Stimulated activated CD8-positive, alpha-beta memory T cell treated with anti-CD3 and anti-CD28 coated beads, Interleukin-2, amount 100 ng/mL, for 1 hour (primary cell): ENCODE measurements at places on chromosomes 12 and 14.

DNA sequence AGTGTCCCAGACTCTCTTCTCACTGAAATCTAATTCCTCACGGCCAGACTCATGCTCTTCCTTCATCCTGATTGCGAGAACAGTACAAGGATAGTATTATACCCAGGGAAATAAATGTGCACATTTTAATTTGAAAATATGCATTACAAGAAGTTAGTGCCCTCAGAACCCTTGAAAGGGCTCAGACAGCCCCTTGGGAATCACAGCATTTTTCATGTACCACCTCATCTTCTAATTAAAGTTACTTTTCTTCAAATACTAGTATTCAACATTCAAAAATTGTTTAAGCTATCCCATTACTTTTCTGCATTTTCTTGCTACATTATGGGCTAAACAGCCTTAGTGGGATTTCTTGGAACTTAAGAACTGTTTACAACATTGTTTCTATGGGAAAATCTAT, 1.7 kb upstream of the APPL2 start:
- no peak for DNase-seq

DNA sequence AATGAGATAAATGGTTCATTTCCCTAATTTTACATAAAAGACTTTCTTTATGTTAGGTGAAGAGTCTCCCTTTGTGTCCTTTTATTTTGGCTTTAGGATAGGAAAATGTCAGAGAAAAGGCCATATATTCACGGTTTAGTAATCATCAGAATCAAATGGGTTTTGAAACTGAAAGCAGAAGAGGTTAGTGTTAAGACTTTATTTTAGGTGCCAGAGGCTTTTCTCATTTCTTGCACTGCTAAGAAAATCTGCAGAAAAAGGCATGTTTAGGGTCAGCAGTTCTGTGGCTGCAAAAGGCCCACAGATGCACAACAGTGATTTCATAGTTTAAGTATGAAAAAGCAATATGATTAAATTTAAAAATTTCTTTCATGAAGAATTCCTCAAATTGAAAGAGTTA, 80.4 kb upstream of the SINHCAF start:
- DNase-seq = no peak

DNA sequence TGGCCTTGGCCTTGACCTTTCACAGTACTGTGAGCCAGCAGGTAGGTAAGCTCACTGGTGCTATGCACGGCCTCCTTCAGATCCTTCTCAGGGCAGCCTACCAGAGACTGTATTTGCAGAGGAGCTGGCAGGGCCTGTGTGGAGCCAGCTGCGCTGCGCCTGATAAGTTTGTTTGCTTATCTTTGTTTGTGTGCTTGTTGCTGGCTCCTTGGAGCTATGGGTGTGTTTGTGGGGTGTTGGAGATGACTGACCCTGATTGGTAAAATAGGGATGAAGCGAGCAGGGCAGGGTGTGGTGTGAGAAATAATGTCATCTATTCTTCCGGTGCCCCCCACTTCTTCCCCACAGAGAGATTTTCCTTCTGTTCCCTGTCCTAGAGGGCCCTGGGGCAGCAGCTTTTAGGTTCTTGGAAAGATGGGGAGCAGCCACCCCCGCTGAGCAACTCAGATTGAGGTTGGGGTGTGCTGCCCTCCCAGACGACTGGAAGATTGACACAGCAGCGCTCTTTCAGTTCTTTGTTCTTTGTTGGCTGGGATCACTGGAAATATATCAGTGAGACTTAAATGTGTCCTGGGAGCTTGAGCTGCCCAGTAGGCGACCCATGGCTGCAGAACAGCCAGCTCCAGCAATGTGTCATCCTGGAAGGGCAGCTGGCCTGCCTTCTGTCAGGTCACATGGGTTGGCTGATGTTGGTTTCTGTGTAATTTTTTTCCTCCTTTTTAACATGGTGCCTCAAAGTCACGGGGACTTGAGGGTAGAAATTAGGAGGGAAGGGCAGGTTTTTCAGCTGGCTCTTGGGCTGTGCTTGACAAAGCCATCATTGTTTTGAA, 19.6 kb downstream of the MLXIP start:
- DNase-seq = no peak

DNA sequence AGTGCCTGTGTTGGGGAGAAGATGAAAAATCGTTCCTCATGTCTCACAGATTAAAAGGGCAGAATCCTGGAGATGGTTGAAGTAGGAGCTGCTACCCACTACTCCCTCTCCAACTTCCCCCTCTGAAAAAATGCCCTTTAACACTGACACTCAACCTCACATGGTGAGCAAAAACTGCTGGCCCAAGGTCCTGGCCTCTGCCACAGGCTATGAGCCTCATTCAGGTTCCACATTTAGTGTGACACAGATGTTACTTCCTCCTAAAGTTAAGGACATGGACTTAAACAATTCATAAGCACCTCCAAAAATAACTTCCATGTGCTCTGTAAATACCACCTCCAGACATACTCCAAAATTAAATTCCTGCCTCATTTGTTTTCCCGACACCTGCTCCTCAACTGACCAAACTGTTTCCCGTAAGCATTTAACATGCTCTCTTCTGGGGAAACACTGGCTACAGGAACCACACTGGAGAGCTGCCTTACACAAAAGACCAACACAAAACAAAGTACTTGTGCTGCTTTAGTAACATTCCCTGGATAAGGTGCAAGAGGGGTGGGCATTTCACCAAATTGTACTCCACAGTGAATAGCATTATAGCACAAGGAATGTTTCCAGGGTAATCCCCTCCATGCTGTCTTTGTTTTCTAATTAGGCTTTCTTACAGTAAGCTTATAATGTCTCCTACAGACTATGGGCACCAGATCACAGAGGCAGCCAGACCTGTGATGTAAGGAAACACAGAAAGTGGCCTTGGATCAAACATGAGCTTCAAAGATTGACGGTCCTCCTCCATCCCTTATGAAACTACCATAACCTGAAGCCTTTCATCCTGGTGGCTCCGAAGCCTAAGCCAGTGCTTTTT, 57.0 kb downstream of the PHLDA1 start:
- DNase-seq = no peak

- no peak for DNase-seq
These were observed 7.0 kb upstream of the RPS26 start for GRCh38 chr12:56034586-56035332.

DNA sequence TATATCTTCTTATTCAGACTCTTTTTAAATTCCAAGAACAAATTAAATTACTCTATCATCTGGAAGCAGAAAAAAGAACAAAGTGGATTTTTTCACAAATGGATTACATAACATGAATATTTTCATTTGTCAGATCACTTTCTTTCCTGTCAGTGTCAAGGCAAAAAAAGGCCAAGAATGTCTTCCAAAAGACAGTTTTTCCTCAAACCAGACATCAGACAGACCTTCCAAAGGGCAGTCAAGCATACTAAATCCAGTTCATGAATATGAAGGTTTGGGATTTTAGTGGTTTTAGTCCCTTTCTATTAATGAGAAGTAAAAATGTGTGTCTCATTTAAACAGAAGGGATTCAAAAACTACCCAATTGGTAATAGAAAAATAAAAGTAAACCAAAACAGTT, 336.0 kb downstream of the CEP128 start:
- no peak for DNase-seq

- no peak for DNase-seq
These were observed 17.7 kb upstream of the TSPAN11 start for GRCh38 chr12:30908722-30909348.

- DNase-seq = no peak
These were observed 8.3 kb downstream of the ADCK1 start for GRCh38 chr14:77808250-77808649.

GRCh38 chr12:119691202-119691810, 23.4 kb downstream of the PRKAB1 start:
- no peak for DNase-seq

DNA sequence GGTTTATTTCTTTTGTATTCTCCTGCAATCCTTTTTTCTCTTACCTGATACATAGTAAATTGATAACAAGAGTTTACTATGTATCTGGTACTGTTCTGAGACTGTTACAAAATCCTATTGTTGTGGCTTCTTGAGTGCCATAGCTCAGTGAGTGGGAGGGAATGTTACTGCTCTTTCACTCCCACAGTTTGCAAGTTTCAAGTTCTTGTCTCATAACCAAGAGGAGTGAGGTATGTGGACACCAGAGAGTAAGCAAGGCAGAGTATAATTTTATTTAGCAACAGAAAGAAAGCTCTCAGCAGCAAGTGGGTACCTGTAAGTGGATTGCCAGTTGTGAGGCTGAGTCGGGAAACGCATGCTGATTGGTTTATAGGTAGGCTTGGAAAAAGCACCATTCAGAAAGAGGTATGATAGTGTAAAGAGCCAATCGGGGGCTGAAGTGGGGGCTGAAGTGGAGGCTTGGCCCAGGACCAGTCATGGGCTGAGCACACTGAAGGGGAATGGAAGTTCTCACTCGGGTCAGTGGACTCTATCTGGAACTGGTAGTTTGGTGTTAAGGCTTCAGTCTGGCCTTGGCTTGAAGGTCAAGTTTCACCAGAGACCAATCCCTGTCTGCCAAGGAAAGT, 850.8 kb downstream of the TMTC2 start:
- no peak for DNase-seq

DNA sequence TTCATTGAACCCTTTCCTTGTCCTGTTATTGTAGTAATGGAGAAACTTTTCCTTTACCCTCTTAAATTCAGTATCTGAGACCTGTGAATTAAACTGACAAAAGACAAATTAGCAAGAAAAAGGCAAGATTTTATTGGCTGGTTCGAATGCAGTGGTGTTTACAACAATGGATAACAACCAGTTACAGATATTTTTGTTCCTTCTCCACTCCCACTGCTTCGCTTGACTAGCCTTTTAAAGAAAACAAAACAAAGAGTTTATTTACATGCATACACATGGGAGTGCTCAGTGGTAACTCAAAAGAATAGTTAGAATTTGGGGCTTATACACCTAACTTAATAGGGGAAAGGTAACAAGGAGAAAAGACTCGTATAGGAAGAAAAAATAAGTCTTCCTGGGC, 37.0 kb upstream of the HECTD1 start:
- DNase-seq = no peak

DNA sequence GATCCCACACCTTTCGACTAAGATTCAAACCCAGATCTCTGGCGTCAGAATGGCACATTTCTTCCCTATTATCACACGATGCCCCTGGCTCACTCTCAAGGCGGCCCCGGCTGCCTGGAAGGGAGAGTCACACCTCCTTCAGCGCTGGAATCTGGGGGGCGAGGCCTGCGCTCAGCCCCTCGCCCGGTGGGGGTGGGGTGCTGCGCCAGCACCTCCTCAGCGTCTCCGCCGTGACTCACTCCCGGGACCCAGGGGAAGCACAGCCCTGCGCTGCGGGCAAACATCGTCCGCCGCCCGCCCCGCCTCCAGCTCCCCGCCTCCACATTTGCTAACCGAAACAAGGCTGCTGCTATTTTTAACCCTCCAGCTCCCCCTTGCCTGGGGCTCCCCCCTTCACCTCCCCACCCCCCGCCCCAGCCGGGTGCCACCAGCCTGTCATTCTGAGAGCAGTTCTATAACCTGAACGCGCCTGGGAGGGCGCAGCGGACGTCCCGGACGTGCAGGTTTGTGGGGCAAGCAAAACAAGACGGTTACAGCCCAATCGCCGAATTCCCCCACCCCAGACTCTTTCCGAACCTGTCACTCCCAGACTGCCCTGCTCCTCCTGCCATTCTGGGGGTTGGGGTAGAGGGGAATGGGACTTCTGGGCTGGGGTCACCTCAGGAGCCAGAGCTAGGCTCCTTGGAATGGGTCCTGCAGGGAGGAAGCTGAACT, 6.7 kb downstream of the HDAC7 start:
- DNase-seq = peak; percentile 83

DNA sequence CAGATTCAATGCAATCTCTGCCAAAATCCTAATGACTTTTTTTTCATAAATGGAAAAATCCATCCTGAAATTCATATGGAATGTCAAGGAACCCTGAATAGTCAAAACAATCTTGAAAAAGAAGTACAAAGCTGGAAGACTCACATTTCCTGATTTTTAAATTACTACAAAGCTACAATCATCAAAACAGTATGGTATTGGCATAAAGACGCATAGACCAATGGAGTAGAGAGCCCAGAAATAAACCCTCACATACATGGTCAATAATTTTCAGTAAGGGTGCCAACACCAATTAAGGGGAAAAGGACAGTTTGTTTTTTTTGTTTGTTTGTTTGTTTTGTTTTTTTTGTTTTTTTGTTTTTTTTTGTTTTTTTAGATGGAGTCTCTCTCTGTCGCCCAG, 4.6 kb upstream of the RD3L start:
- DNase-seq = no peak

DNA sequence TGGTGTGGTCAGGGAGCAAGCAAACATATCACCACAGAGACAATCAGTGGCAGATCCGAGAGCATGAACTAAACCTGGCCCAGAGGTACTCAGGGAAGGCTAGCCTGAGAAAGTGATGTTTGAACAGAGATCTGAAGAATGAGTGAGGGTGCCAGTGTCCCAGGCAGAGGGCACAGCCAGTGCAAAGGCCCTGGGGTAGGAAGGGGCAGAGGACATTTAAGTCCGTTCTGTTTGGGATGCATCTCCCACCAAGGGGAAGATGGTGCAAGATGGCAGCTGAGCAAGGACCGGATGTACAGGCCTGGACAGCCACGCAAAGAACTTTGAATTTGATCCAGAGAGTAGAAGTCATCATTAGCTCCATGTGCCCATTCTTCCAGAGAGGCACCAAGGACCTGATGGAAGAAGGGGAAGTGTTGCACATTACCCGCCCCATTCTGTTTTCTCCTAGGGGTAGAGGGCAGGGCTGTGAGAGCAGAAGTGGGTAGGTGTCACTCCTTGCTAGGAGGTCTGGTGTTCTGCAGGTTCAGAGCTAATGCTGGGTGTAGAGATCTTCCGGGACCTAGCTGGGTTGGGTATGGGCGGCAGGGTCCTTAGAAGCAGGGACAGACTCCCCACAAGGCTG, 3.9 kb downstream of the DTX1 start:
- no peak for DNase-seq
